LHCN-M2 (cell line): ENCODE measurements at places on chromosomes 1 and 21. TPM values are rescaled to one million over a fixed set of nuclear protein-coding genes. Genes with fewer than 3 reads are reported as not detected.

DNA sequence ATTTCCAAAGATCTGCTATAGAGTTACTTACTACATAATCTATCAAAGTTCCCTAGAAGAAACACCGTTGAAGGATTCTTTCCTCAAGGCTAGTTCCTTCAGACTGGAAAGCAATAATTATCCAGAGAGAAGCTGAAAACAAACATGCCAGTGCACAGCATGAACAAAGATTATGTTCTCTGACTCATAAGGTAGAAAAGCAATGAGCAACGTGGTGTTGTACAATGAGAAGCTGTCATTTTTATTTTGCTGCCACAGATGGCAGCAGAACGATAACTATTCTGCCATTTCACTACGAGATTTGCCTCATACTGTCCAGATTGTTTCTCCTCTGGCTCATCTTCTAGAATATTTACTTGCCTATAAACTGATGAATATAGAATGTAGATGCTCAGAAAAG, 10.7 kb downstream of the EXTL2 start:
- peak; percentile 77 for DNase-seq

GRCh38 chr1:91850708-91851107, 35.2 kb downstream of the TGFBR3 start:
- DNase-seq = no peak

DNA sequence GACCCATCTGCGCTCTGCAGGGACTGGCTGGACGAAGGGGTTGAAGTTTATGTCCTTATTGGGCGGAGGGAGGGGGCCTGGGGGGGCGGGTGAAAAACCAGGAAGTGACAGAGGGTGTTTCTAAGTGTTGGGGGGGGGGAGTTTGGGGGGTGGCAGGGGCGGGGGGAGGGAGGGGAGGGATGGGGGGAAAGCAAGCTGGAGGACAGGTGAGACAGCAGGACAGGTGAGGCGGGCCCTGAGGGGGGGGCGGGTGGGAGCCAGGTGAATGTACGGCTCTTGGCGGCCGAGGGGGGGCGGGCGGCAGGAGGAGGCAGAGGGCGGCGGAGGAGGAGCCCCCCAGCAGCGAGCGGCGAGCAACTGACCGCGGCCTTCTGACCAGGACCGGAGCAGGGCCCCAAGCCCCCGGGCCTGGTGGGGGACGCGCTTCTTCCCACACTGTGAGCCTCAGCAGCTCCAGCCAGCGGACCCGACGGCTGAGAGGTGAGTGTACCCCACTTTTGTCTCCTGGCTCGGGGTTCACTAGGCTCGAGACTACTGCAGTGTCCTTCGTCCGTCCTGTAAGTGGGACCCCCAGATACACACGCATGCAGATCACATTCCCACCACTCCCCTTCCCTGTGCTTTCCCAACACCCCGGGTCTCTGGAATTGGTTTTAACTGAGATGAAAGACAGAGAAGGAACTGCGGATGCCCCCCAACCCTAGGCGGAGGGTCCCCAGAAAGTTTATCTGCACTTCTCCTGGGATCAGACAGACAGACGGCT, at the start of gene ZBTB7B:
Gene ZBTB7B (plus strand): TSS at position 339 of the 763 bp plus-strand sequence. CDS start 11,859 bp downstream, outside the sequence.
- no peak for DNase-seq

DNA sequence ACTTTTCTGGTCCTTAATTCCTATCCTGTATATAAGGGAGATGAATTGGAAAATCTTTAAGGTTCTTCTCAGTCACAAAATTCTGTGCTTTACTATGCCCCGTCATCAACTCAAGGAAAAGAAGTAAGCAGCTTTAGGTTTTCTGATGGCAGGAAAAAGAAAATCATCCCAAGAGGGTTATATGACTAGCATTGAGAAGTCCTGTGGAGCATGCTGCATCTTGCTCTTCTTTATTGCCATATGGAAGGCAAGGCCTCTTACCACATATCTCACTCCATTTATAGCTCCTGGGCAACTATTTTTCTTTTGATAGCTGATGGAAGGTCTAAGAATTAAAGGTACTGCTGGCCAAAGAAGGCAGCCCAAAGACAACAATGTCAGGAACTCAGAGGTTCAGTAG, 552.5 kb downstream of the DPYD start:
- no peak for DNase-seq

GRCh38 chr1:235938709-235939479, 72.2 kb upstream of the LYST start:
- no peak for DNase-seq

GRCh38 chr21:32592929-32593502, 7.7 kb upstream of the TCP10L start:
- DNase-seq = no peak

GRCh38 chr1:208066583-208066982, 155.7 kb upstream of the CD34 start:
- no peak for DNase-seq

GRCh38 chr1:230321741-230322420, 104.3 kb downstream of the PGBD5 start:
- no peak for DNase-seq

- DNase-seq = no peak
Measured at GRCh38 chr1:205587581-205587980, 44.2 kb downstream of the ELK4 start.

DNA sequence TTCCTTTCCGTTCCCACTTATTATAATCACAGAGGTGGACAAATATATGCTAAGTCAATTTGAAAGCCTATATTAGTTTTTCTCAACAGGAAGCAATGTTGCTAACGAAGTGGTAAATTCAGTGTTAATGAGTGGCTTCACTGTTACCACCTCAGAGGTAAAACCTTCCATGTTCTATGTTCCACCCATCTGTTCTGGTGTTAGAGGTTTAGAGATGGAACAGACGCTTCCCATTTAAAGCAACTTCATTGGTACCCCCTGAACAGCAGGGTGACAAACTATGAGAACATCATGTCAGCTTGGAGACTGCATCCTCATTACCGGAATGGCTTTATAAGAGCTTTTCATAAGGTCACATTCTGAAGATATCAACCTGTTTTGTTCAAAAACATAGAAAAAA, 77.9 kb downstream of the ZNF644 start:
- DNase-seq = no peak

- no peak for DNase-seq
Measured at GRCh38 chr1:21779613-21780521, 3.1 kb downstream of the USP48 start.

DNA sequence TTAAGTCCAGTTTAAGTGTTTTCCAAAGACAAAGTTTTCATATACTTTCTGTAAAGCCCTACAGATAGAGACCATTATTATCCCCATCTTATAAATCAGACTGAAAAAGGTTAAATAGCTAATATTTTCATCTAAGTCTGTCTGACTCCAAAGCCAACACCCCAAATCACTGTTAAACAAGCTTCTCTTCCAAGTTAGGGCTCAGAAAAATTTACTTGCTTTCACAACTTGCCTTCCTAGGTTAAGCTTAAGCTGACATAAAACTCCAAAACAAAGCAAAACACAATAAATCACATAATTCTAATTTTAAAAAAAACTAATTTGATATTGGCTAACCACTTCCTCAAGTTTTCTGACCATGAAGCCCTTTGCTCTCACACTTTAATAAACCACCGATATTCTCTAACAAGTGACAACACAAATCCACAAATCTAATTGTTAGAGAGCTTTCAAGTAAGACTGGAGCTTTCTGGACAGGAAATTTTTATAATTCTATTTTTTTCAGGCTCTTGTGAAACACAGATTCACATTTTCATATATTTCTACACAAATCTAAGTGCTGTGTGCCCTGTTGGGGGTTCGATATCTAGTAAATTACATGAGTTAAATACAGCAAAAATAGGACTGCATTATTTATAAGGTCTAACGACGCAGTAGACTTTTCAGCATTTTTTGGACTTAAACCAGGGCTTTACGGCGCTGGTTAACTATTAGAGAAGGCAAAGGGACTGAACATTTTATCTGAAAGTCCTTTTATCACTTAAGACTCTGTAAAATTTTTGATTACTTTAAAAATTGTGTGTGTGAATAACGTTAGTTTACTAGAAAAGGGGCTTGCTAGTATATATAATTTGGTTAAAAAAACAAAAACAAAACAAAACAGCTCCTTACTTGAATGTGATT, 2.1 kb downstream of the GNG12 start:
- DNase-seq = no peak

DNA sequence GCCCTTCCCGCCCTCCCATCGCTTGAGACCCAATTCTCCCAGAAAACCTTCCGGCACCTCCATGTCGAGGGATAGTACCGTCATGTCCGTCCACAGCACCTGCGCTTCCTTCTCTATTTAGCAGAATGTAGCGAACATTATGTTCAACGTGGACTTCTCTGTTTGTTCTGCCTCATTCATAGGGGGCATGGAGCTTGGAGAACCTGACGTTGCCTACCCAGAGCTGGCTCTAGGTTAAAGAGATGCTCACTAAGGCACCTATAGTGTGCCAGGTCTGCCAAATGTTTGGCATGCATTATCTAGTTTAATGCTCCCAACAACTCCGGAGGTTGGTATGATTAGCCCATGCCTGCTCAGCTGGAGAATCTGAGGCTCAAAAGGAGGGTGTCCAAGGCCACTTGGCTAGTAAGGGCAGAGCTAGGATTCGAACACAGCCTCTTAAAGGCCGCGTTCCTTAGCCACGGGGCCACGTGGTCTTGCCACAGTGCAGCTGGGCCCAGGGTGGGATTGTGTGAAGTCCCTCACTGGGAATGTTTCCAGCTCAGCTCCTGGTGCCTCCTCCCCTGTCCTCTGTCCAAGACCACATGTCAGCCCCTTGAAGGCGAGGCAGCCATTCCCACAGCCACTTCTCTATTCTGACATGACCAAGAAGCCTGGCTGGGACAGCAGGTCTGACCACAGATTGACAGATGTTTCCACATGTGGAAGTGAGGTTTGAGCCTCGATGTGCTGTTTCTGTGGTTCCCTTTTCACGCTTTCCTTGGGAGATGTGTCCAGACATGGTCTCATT, 57.8 kb downstream of the RUNX3 start:
- DNase-seq = no peak

GRCh38 chr1:12114916-12115315, 51.8 kb downstream of the TNFRSF8 start:
- DNase-seq = no peak

GRCh38 chr1:174892016-174892415, 107.7 kb upstream of the CACYBP start:
- DNase-seq = no peak

- DNase-seq = no peak
Measured at GRCh38 chr1:185857442-185857841, 123.3 kb downstream of the HMCN1 start.

GRCh38 chr1:200319148-200319547, 90.7 kb downstream of the ZNF281 start:
- no peak for DNase-seq

- peak; percentile 95 for DNase-seq
Measured at GRCh38 chr21:42677339-42678321, 24.2 kb downstream of the PDE9A start.

GRCh38 chr1:39979654-39980053, 24.7 kb downstream of the MFSD2A start:
- DNase-seq = no peak

GRCh38 chr1:156055281-156056048, 883 bp downstream of the LAMTOR2 start:
- DNase-seq = no peak

- no peak for DNase-seq
Measured at GRCh38 chr1:229885568-229886495, 181.2 kb upstream of the GALNT2 start.

DNA sequence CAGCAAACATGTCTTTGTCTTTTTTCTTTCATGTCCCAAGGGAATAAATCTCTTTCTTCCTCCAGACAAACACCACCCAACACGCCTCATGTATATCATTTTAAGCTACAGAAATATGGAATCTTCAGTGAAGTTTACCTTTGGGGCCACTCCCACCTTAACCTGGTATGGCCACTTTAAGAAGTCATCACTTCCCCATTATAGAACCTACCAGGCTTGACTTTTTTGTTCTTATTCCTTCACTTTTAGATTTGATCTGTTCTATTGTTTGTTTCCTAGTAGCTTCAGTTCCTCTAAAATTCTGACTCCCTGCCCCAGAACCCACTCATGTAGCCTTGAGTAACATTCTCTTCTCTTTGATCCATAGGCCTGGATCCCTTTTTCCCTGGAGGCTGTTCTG, 226.3 kb downstream of the HLX start:
- no peak for DNase-seq

DNA sequence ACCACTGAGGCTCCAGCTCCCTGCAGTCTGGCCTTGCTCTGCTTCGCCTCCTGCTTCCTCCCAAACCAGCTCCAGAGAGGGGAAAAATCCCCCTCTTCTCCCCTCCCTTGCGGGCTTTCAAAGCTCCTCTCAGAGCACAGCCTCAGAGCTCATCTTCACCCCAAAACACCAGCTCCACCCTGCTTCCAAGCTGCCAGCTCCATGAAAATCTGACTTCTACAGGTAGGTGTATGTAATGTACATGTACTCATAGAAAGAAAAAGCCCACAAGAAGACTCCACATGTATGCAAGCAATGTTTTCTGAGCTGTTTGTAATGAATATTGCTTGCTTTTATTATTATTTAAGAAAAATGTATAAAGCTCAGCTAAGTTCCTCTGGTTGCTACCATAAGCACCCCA, 8.4 kb downstream of the SLC41A1 start:
- DNase-seq = no peak

- DNase-seq = no peak
Measured at GRCh38 chr1:14949836-14950713, 203.5 kb upstream of the TMEM51 start.

DNA sequence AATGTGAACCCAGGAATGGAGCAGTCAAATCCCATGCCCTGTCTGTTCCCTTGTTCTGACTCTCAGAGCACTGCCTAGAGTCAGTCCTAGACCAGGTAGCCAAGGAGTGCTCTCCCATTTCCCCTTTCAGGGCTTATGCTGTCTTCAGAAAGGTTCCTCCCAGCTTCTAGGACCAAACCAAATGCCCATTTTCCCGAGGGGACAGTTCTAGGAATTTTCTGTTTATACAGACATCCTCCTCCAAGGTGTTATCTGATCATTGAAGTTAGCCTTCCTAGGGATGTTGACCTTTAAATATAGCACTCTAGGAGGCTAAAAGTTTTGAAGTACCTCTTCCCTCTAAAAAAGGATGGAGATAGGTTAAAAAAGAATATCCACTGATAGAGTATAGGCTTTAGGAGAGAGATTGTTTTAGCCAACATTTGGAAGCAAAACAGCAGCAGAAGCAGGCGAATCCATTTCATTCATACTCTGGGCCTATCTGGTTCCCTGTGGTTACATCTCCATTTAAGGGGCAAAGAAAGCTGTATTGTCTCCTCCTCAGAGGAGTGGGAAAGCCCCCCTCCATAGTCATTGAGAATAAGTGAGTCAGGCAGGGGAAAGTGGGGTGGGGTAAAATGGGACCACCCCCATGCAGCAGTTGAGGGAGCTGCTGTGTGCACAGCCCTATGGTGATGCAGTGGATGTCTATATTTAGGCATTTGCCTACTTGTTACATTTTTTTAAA, 126.5 kb downstream of the SPATA46 start:
- no peak for DNase-seq

The LRRC71 gene
- not detected in 2 replicates for total RNA-seq

The ZNF683 gene
- not detected in 2 replicates for total RNA-seq

The SDC3 gene
- total RNA-seq = 33.0 and 39.8 TPM in 2 replicates

The LCK gene
- not detected in 2 replicates for total RNA-seq

The WNT9A gene
- total RNA-seq = 3.5 and 4.3 TPM in 2 replicates

The NPPB gene
- not detected in 2 replicates for total RNA-seq

The PEF1 gene
- 67.5 and 78.3 TPM in 2 replicates for total RNA-seq

The SMIM12 gene
- total RNA-seq = 36.4 and 37.5 TPM in 2 replicates

The CFHR3 gene
- 0.75 TPM in 1 of 2 replicates, not detected in the other for total RNA-seq

The RAB25 gene
- not detected in 2 replicates for total RNA-seq

The NFIA gene
- total RNA-seq = 2.2 and 4.6 TPM in 2 replicates

The AKNAD1 gene
- 0.58 and 2.7 TPM in 2 replicates for total RNA-seq
